Eye (tissue), 1 donor: ENCODE measurements at places on chromosomes 12 and 14.
A peak's percentile ranks its signal among the peaks of the same experiment; 100 is the strongest.

DNA sequence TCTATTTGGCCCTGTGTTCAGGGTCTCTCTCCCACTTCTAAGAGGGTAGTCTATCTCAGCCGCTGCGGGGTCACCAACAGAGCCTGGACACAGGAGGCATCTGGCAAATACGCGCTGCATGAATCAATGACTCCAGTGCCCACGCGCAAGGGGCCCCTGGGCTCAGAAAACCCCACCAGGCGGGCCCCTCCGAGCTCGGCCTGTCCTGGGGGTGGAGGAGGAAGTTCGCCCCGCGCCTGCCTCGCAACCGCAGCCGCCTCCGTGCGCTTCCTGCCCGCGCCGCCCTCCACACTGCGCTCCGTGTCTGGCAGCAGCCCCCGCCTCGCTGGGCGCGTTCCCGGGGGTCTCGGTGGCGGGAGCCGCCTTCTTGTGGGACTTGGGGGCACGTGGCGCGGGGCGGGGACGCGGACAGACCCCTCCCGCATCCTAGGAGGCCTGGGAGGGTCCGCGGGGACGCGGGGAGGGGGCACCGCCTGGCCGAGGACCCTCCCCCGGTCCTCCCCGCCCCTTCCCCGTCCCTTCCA is 811 bp upstream of the FBRSL1 start:
- no peak for DNase-seq

GRCh38 chr14:99789581-99789980 is 3.6 kb upstream of the EML1 start:
- DNase-seq: no peak

- DNase-seq: no peak
Observed at GRCh38 chr14:60160422-60160821, 4.8 kb downstream of the DHRS7 start.

DNA sequence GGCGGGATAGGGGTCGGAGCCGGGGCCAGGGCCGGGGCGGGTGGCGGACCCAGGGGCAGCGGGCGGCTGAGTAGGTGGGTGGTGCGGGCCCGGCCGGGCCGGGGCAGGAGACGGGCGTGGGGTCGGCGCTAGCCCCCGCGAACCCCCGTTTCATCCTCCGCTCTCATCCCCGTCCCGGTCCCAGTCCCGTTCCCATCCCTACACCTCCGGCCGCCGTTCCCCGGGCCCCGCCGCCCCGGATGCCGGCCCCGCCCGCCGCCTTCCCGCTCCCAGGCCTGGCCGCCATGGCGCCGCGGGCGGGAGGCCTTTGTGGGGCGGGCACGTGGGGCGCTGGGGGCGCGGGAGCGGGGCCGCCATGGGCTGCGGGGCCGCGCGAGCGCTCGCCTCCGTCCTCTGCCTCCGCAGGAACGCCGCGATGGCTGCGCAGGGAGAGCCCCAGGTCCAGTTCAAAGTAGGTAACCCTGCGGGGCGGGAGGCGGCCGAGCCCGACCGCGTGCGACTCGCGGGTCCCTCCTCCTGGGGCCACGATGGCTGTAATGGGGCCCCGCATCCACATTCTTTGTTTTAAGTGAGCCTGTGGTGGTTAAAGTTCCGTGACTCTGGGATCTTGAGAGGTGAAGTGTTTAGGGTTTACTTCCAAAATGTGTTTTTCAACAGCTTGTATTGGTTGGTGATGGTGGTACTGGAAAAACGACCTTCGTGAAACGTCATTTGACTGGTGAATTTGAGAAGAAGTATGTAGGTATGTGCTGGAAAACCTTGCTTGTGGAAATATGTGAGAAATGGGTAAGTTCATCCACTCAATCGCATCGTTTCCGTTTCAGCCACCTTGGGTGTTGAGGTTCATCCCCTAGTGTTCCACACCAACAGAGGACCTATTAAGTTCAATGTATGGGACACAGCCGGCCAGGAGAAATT is 572 bp downstream of the RAN start:
- DNase-seq: peak; percentile 74

- no peak for DNase-seq
Observed at GRCh38 chr12:64931981-64932380, 107.5 kb downstream of the TBC1D30 start.

DNA sequence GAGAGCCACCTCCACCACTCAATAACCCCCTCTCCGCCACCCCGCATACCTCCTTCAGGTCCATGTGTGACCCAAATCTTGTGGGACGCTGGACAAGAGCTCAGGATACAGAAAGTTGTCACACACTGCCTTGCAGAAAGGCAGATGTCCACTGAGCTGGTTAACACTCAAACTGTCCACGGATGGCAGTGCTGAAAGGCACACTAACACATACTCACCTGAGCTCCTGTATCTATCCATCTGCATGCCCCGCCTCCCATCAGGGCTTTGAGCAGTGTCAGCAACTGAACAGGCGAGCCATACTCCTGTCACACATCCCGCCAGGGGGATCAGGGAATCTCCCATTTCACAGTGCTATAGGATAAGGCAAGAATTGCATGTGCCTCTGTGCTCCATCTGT is 642.0 kb downstream of the GALC start:
- no peak for DNase-seq

DNA sequence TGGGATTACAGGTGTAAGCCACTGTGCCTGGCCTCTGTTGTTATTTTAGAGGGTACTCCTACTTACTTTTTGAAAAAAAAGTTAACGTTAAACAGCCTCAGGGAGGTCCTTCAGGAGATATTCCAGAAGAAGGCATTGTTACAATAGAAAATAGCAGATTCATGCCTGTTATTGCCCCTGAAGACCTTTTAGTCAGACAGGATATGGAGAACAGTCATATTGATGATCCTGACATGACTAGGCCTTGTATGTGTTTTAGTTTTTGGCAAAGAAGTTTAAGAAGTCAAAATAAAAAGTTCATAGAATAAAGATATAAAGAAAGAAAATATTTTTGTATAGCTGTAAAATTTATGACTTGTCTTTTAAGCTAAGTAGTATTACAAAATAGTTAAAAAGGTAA is 45.3 kb downstream of the WASHC3 start:
- no peak for DNase-seq

GRCh38 chr12:28535216-28535615 is 345.0 kb downstream of the CCDC91 start:
- no peak for DNase-seq
